ENCODE measurements at places on chromosomes 16 and 17.

DNA sequence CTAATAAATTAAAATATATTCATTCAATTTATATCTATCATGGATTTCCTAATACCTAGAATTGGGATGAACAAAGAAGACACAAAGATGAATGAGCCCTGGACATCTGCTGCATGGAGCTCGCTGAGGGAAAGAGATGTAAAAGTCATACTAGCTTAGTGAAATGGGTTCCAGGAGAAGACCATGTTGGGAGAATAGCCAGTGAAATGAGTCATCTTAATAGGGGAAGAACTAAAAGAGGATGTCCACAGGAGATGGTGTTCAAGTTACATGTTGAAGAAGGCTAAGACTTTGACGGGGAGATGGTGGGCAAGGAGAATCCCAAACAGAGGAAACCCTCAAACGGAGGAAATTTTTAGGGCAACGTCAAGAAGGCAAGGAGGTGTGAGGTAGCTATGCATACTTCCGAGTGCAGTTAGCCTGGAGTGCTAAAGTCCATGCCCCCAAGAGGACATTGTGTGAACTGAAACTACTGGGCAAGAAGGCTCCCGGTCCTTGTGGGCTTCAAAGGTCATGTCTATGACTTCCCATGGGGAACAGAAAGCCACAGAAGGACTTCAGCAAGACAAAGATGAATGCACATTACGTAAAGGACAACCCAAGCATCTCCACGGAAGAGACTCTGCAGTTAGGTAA is 220.5 kb upstream of the CDH11 start:
- no peak for DNase-seq

GRCh38 chr16:11298143-11298900 is 17.2 kb upstream of the PRM1 start:
- DNase-seq: no peak

- DNase-seq: peak; percentile 88
These were observed 21.8 kb downstream of the KATNB1 start for GRCh38 chr16:57757326-57757786.

DNA sequence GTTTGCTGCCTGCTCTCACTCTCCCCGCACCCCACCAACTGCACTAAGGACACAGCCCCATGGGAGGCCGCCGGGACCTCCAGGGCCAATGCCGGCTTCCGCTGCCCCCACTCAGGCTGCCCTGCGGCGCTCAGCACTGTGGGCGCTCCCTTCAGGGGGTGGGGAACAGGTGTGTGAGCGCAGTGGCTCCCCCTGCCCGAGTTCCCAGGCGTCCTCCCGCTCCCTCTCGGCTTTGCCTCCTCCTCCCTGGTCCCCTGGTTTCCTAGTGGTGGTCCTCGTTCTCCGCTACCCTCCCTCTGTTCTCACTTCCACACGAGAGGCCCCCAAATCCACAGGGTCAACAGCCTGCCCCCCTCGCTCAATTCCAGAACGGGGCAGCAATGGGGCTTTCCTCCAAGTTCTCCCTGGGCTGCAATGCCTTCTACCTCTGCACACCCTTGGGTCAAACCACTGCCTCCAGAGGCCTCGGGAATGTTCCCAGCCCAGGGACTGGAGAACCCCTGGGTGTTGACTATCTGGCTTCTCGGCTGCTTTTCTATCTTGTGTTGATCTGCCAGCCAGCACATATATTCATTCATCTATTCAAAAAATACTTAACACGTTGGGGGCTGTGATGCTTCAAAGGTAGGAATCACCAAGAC is 9.9 kb downstream of the FOXJ1 start:
- DNase-seq: no peak

Measured in CD4-positive, alpha-beta T cell treated with Interleukin-15 for 4 hours (primary cell).